GM23248 (cell line): ENCODE measurements at places on chromosomes 3 and 15. TPM values are rescaled to one million over a fixed set of nuclear protein-coding genes. Genes with fewer than 3 reads are reported as not detected.

CD80 gene
- total RNA-seq: not detected in 2 replicates

GRCh38 chr3:5298453-5298852, 110.9 kb downstream of the EDEM1 start:
- no peak for DNase-seq

DNA sequence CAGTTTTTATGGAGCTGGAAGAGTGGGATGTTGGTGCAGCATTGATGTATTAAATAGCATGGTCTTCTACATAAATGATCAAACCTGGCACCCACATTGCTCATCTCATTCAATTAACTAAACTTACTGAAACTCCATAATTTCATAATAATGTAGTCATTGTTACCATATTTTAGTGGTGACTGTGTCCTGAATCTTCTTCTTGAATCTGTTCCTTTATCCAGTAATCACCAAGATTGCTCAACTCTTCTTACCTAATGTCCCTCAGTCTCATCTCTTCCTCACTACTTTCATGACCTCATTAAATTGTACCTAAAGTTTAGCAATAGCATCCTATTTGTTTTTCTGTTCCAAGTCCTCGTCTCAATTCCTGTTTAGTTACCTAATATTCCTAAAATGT, 69.8 kb downstream of the FGF7 start:
- DNase-seq: peak; percentile 92

- no peak for DNase-seq
Measured at GRCh38 chr15:90607361-90607760, 77.6 kb downstream of the CRTC3 start.

DNA sequence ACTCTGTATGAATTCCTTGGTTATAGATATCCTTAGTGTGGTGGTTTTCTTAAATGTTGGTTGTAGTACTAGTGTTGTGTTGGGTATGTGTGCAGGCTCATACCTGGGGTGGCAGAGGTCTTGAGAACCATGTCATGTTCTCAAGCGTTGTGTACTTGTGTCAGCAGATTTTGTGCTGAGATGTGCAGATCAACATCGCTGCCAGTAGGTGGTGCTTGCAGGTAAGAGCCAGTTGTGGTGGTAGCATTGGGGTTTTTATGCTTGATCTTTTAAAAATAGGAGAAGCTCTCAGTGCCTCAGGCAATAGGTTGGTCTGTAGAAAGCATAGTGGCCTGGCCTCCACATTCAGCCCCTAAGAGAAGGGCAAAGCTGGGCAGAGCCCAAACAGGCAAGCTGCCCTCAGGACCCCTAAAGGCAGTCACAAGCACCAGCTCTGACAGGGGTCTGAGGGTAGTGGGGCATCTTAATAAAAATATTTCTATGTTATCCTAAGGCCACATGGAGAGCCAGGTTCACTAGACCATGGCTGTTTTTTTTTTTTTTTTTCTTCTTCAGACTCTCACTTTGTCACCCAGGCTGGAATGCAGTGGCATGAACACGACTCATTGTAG, 164.0 kb downstream of the IL20RB start:
- peak; percentile 38 for DNase-seq

DNA sequence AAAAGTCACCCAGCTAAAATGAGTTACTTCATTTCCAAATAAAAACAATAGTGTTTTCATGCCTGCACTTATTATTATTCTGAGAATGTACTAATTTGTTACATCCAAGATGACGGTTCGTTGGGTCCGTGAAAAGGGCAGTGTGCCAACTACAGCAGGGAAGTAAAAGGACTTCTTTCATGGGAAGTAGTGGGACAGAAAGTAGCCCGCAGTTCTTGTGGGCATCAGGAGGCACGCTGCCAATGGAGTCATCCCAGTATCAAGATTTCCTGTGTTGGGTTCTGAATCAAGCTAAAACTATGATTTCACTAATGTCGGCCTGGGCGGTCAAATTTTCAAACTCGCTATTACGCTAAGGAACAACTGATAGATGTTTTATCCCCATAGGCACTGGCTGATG, 254.5 kb upstream of the SOX2 start:
- no peak for DNase-seq

DNA sequence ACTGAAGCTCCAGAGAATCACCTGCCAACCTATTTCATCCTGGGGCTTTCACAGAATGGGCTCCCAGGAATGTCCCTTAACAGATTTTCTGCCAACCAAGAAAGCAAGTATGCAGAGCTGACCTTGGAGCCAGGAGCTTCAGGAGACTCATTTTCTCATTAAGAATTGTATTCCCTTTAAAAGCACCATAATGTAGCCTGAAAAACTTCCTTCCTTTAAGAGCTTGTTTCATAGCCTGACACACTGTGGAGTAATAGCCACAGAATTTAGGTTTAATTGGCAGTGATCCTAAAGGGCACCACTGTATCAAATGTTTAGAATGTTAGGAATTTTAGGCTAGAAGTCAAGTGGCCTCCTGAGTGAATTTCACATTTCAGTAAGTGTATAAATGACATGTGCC, 309.8 kb downstream of the GBE1 start:
- DNase-seq: peak; percentile 55

- DNase-seq: peak; percentile 14
Measured at GRCh38 chr3:141071681-141072260, 20.6 kb downstream of the SPSB4 start.

DNA sequence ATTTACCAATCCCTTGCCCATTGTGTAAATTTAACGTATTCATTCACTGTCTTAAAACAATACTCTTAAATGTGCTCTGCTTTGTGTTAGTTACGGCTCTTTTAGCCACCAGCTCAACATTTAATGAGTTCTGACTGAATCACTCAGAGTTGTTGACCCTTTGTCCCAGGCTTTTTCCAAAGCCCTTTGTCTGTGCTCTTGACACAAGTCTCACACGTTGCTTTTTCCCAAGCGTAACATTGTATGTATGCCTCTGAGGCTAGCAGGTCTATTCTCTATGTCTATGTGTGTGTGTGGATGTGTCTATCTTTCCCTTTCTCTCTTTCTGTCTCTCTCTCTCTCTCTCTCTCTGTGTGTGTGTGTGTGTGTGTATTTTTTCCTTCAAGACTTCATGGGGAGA, 435.4 kb upstream of the GOLIM4 start:
- no peak for DNase-seq

DNA sequence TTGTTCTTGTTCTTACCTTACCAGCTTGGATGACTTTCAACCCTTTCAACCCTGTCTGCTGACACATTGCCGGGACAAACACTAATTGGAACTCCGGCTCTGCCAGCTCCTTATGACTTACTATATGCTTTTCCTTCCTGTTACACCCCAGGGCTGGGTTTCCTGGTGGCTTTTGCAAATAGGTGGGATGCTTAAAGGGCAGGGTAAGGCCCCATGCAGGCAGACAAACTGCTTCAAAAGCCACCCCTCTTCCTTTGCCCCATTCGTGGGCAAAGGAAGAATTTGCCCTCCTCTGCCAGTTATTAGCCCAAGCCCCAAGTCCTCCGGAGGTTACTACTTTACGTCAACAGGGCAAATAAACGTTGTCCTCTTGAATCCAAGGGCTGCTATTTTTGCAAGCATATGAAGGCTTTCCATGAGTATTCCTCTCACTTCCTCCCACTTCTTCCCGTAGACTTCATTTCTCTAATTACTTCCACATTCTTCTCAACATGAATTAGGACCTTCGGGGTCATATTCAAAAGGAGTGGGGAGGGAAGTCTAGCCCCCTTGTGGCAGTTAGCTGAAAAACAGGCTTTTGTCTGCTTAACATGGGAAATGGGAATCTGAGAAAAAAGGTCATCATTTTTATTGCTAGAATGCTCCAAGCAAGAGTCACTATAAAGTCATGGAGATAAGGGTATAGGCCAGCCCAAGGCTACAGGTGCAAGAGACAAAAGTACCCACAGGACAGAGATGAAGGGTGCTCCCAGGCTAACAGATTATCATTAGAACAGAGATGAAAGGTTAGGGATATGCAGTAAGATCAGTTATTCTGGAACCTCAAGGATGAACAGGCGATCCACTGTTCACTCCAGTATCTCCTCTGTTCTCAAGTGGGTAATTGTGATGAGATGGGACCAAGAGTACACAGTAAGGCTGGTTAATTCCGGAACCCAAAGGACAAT, 56.3 kb upstream of the FSTL1 start:
- peak; percentile 77 for DNase-seq

DNA sequence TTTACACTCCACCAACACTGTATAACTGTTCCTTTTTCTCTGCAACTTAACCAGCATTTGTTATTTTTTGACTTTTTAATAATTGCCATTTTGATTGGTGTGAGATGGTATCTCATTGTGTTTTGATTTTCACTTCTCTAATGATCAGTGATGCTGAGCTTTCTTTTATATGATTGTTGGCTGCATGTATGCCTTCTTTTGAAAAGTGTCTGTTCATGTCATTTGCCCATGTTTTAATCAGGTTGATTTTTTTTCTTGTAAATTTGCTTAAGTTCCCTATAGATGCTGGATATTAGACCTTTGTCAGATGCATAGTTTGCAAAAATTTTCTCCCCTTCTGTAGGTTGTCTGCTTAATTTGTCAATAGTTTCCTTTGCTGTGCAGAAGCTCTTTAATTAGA, 263.0 kb downstream of the MBNL1 start:
- no peak for DNase-seq
